NCI-H187 treated with DMSO at 0.1 percent for 48 hours (cell line): ENCODE measurements at places on chromosomes 4 and X.

DNA sequence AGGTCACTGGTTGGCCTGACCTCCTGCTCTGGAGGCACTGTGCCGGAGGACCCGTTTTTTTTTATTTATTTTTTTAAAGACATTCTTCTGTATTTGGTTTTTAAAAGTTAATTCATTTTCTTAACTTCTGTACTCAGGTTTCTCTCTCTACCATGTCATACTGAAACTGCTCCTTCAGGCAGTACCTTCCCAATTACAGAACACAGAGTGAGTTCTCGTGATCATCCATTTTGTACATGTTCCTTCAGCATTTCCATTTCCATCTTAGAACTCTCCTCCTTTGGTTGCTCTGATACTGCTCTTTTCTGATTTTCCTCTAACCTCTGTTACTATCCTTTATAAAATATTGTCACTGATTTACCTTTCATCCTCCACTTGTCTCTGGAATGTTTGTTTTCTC lies 17.9 kb downstream of the UBE2K start:
- DNase-seq: no peak

DNA sequence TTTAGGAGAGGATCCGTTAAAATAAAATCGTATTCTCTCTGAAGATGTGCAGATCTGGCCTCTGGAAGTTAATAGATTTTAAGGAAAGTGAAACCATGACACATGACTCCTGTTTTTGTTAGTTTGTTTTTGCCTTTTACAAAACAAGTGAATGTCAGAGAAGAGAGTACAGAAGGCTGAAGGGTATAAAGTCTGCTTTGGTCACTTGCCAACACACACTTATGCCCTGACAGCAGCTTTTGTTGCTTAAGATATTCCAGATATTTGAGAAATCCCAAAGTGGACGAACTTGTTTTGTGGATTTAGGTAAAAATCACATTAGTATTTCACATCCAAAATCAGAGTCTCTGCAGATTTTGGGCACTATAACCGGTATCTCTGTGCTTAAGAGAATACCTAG lies 192.4 kb upstream of the RASGEF1B start:
- DNase-seq: no peak

GRCh38 chr4:71009890-71010588 lies 16.6 kb downstream of the DCK start:
- DNase-seq: no peak

GRCh38 chrX:50707955-50708699 lies 105.9 kb downstream of the SHROOM4 start:
- no peak for DNase-seq

- DNase-seq: no peak
Measured at GRCh38 chrX:39563178-39563577, 534.6 kb downstream of the BCOR start.

GRCh38 chr4:153270361-153270760 lies 66.1 kb downstream of the TRIM2 start:
- no peak for DNase-seq

DNA sequence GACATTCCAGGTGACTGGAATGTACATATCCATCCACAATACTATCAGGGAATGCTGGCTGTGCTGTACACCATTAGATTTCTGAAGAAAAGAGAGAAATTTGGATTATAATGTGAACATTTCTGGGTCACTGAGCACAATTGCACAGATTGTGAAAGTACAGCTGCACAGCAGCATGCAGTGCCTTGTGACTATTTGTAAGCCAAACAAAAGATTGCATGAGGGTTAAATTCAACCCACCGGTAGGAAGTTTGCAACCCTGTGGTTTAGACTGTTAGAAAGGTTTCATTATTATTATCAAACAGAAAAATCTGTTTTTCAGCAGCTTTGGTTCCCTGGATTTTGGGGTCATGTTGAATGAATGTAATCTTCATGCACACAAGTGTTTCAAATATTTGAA lies 24.5 kb downstream of the DDIT4L start:
- no peak for DNase-seq

GRCh38 chr4:36173905-36174304 lies 70.4 kb downstream of the ARAP2 start:
- no peak for DNase-seq

DNA sequence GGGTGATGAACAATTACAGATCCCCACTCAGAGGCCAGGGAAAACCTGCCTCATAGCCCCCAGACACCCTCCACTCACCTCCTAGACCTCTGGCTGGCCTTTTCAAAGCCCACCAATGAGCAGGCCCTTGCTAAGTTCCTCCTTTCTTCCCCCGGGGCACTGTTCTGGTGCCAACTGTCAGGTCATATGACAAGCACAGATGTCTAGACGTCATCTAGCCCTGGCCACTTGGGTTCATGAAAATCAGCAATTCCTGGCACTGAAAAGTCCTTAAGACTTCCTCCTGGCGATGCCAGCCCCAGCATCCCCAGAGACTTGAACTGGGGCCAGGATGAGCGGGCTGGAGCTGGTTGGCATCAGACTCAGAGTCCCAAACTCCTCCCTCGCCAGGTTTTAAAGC lies 115.6 kb upstream of the NALF2 start:
- DNase-seq: no peak

- no peak for DNase-seq
Measured at GRCh38 chr4:187586892-187587291, 408.7 kb upstream of the ZFP42 start.

- DNase-seq: no peak
Measured at GRCh38 chr4:1193206-1194009, 21.0 kb upstream of the SPON2 start.

GRCh38 chr4:15374656-15375055 lies 53.2 kb upstream of the C1QTNF7 start:
- DNase-seq: no peak

DNA sequence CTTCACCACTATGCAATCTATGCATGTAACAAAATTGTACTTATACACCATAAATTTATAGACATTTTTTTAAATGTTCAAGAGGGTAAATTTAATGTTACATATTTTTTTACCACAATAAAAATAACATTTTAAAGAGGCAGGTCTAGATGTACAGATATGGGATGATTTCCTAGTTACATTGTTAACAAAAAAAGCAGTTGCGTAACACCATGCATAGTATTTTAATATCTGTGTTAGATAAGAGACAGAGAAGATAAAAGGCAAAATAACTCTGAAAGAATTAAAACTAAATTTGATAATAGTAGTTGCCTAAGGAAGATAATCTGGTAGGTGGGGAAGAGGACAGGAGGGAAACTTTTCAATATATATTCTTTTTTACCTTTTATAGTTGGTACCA lies 9.1 kb upstream of the ATRX start:
- no peak for DNase-seq

DNA sequence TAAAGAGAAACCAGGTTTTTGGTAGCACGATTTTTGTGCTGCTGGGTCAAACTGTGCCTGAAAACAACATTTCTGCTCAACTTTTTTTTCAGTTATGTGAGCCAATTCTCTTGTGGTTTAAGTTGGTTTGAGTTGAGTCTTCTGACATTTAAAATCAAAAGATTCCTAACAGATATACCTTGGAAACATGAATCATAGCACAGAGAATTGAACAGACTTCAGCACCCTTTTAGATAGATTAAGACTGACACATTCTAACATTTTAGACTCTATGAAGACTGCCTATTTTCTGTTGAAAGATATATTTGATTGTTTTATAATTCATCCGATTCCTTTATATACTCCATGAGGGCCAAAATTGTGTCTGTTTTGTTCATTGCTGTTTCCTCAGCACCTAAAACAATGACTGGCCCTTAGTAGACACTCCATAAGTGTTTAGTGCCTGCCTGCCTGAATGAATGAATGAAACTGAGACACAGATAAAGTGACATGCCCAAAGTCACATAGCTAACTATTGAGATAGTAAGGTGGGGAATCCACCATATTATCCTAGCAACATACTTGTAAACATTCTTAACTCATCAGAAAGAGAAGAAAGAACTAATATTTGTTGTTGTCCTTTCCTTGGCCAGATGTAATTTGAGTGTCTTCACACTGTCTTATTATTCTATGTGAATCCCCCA lies 624.0 kb downstream of the MID1IP1 start:
- no peak for DNase-seq

- no peak for DNase-seq
Measured at GRCh38 chr4:1552451-1552850, 131.7 kb downstream of the FAM53A start.

DNA sequence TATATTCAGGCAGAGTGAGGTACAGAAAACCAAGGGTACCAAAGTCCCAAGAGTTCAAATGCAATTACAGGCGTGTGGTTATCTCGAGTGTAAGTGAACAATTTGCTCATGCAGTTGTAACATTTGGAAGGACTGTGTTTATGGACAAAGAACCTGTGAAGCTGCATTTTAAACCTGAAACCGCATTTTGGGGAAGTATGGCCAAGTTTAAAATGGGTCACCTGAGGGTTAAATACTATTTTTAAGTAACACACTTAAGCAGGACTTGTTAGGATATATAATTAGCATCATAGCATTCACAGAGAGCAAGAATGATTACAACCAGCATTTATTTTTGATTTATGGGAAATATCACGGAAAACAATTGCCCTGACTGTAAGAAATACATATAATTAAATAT lies 79.1 kb upstream of the LCORL start:
- DNase-seq: no peak

GRCh38 chrX:154761977-154762536 lies 607 bp upstream of the DKC1 start:
- DNase-seq: no peak

DNA sequence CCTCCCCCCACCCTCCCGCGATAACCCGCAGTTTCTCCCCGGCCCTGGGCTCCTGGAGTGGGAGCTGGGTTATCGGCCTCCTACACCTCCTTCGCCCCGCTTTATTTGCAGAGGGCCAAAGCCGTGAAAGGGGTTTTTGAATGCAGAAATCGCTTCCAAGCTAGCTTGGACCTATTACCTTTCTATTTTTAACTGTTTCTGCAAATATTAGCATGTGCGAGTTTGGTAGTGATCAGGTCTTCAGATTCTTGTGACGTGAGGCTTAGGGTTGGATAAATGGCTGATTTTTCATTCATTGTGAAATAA lies 1.3 kb downstream of the USP9X start:
- DNase-seq: no peak

DNA sequence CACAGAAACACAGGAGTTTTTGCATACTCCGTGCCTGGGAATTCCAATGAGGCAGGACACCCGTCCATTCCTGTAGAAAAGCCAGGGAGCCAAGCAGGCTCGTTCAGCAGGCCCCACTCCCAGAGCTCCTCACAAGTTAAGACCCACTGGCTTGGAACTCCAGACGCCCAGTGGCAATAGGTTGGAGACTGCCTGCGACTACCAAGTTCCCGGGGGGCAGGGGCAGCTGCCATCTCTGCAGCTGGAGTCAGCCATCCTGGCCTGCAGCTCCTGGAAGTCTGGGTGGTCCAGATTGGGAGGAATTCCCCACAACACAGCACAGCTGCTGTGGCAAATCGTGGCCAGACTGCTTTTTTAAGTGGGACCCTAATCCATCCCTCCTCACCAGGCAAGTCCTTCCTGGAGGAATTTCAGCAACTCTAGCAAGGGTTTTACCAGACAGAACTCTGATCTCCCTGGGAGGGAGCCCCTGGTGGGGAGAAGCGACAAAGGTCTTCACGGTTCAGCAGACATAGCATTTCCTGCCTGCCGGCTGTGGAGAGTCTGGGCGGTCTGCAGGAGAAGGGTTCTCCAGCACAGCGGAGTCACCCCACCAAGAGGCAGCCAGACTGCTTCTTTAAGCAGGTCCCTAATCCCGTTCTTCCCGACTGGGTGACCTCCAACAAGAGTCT lies 231.9 kb downstream of the STPG2 start:
- no peak for DNase-seq

DNA sequence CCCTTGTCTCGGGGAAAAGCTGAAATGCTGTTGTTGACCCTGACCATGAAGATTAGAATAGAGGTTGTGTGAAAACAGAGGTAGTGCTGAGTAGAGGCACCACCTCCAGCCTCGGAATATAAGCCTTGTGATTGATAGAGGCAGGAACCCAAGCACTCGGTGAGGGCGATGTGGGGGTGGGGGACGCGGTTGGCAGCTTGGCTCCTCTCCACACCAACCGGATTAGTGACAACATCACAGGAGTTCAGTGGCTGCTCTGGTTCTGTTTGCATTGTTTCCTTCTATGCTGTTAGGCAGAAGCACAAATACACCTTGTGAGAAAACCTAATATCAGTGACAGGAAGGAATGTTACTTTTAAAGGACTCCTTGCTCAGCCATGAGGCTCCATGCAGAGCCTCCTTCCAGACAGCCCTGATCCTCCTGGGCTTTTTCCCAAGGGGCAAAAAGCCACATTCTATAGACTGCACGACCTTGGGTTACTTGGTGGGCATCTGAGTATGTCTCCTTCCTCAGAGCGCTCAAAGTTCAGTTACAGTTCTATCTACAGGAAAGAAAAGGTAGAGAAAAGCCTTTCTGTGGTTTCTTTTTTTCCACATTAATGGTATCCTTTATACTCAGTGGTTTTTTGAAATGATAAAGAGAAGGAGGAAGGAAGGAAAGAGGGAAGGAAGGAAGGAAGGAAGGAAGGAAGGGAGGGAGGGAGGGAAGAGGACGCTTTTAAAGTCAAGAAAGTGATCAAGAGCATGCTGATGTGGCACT lies 150.4 kb upstream of the NOCT start:
- DNase-seq: no peak

- DNase-seq: no peak
Measured at GRCh38 chr4:21211846-21212245, 511.6 kb downstream of the PACRGL start.

DNA sequence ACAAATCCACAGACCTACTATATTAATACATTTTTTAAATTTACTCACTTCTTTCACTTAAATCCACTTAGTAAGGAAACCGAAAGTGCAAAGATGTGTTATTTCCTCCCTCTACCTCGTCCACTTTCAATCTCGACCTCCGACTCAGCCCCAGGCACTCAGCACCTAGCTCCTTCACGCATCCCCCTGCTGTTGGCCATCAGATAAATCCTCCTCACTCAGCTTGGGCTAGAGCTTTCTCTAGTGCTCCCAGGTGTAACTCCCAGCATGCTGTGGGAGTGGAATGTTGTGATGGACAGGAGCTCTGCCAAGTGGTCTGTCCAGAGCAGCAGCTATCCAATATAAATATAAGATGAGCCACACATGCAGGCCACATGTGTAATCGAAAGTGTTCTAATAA lies 26.7 kb upstream of the TEC start:
- no peak for DNase-seq

GRCh38 chr4:158993891-158994290 lies 109.0 kb upstream of the RAPGEF2 start:
- DNase-seq: no peak

DNA sequence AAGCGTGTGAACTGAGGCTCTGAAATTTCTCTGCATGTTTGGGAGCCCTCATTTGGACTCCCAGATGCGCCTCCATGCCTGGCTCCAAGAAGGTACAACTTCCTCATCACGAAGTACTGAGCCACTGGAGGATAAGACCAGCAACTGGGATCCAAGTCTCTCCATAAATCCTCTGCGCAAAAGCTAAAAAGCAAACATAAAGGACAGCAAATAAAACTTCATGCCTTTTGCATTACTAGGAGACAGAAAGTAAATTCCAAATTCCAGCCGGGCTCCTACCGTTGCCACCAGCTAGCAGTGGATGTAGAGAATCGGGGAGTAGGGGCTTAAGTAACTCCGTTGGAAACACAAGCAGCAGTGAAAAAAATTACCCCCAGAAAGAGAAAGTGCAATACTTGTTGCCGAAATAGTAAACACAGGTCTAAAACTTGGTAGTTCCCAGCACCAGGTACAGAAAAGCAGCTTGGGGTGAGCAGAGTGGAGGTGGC lies 477.1 kb upstream of the TENM3 start:
- DNase-seq: no peak

GRCh38 chrX:74923942-74924448 lies 1.3 kb downstream of the NEXMIF start:
- no peak for DNase-seq
